GM23248 (cell line): ENCODE measurements at places on chromosomes 1 and 21. TPM values are rescaled to one million over a fixed set of nuclear protein-coding genes. Genes with fewer than 3 reads are reported as not detected.

DNA sequence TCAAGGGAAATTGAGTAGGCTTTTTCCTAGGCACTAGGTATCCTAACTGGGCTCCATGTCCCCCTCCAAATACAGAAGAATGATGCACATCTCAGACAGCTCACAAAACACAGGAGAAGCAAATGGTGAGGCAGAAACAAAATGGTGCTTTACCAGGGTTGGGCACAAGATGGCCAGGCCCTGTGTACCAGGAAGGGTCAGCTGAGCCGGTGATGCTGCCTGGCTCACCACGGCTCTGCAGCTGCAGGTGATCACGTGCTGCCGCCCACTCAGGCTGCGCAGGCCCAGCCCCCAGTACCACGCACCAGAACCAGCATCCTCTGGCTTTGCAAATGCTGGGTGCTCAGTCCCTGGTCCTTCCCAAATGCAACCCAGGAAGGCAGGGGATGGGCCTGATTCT, 993 bp upstream of the DSCAM start:
- H3K27ac ChIP-seq, result no peak overlapping the region
- H3K4me3 ChIP-seq, result no peak overlapping the region
- no peak for DNase-seq
- no peaks in the 10 kb centered on the region for H3K36me3 ChIP-seq
- H3K4me1 ChIP-seq, result no peaks in the 10 kb centered on the region
- H3K27me3 ChIP-seq, result no peaks in the 10 kb centered on the region

- no peaks in the 10 kb centered on the region for H3K4me1 ChIP-seq
- H3K36me3 ChIP-seq, result no peaks in the 10 kb centered on the region
These were observed 182.3 kb downstream of the RRAGC start for GRCh38 chr1:38677311-38677710.

GRCh38 chr1:24713176-24713575, 32.1 kb upstream of the CLIC4 start:
- H3K27me3 ChIP-seq, result no peaks in the 10 kb centered on the region
- no peaks in the 10 kb centered on the region for H3K36me3 ChIP-seq
- no peak overlapping the region for H3K4me3 ChIP-seq
- peak; percentile 71 for DNase-seq

DNA sequence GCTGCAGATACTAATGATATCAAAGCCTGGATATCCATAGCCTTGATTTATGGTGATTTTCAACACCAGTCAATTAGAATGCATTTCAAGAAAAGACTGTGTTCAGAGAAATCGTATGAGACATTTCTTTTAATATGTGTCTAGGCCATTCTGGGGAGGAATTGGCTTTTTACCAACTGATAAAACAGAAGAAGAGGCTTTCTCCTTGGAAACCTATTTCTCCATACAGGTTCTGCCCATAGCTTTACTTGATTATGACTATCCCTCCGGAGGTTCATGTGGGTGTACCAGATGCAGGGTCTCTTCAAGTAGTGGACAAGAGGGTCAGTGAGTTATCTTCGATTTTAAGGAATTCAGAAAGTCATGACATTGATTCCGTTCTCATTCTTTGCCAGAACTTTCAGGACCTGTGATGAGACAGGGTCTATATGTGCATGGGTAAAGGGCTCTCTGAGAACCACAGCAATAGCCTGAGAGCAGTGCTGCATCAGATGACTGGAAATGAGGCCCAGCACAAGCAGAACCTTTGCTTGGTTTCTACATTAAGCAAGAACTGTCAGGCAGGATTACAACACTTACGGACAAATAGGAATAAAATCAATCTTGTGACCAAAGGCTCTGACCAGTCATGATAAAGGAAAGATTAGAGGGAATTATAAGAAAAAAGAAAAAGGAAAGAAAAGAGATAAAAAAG, 263.7 kb upstream of the SGIP1 start:
- H3K27ac ChIP-seq, result peak overlapping the region; percentile 100
- H3K4me1 ChIP-seq, result peaks cover 84% of the 10 kb centered on the region
- H3K4me3 ChIP-seq, result no peak overlapping the region
- peak; percentile 68 for DNase-seq
- no peaks in the 10 kb centered on the region for H3K36me3 ChIP-seq
- no peaks in the 10 kb centered on the region for H3K27me3 ChIP-seq

DNA sequence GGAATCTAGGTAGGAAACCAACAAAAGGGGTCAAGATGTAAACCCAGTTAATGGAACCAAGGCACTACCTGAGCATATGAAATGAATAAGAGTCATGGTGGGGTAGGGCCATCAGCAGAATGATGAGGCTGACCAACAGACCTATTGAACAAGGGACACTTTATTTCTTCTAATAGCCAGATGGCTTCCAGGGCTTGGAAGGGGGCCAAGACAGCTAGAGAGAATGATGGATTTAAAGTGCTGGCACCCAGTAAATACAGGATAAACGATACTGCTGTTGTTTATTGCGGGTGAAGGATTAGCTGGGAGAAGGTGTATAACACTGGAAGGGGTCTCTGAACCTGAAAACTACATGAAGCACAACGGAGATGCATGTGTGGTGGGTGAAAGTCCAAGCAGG, 15.6 kb downstream of the DDAH1 start:
- H3K4me3 ChIP-seq, result no peak overlapping the region
- DNase-seq, result no peak
- H3K27me3 ChIP-seq, result no peaks in the 10 kb centered on the region
- no peak overlapping the region for H3K27ac ChIP-seq

DNA sequence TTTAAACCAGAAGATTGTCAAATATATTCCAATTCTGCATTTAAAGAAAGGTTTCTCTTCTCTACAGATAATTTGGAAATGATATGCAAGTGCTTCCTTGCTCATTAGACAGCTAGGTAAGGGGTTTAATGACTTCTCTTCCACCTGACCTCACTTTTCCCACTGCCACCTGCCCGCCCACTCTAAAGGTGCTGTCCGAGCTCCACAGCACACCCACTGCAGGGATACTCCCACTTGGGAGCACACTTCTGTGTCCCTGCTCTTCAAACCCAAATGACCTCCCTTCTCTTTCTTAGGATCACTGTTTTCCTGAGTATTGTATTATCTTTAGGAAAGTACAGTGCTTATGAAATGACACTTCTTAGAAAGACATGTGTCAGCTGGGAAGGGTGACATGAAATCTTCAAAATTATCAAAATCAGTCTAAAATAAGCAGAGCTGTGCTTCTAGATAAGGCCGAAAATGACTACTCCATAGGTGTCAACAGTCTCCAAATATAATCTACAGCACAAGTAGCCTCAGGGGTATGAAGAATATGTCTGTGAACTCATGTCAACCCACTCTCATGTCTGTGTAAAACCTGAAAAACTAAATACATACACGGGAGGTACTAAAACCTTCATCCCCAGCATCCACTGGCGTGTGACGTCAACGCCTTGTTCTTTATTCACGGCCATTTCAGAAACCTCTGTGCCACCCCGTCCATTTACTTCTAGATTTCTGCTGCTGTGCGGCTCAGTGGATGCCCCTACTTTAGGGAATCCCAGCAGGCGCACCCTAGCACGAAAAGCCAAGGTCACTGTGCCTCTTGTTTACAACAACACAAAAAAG, 71.0 kb downstream of the SLC45A1 start:
- peaks cover 14% of the 10 kb centered on the region for H3K4me1 ChIP-seq
- no peaks in the 10 kb centered on the region for H3K27me3 ChIP-seq
- H3K4me3 ChIP-seq, result no peak overlapping the region
- no peak for DNase-seq
- no peak overlapping the region for H3K27ac ChIP-seq

DNA sequence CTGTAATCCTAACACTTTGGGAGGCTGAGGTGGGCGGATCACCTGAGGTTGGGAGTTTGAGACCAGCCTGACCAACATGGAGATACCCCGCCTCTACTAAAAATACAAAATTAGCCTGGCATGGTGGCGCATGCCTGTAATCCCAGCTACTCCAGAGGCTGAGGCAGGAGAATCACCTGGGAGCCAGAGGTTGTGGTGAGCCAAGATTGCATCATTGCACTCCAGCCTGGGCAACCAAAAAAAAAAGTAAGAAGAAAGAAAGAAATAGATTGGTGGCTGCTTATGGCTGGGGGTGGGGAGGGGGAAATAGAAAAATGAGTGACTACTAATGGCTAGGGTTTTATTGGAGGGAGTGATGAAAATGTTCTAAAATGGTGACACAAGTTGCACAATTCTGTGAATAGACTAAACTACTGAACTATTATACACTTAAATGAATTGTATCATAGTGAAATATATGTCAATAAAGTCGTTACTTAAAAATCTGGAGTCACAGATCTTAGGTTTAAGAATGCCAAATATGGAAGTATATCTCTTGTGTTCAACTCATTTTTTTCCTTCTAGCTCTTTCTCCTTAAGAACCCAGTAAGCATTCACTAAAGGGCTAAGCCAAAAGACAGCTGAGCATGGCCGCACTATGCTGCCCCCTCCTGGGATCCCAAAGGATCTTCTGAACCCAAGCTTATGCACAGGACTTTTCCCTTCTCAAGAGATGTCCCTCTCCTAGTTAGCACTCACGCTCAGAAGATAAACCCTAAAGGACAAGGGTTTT, 3.2 kb upstream of the NPL start:
- H3K4me1 ChIP-seq, result no peaks in the 10 kb centered on the region
- H3K27me3 ChIP-seq, result no peaks in the 10 kb centered on the region
- DNase-seq, result peak; percentile 83

DNA sequence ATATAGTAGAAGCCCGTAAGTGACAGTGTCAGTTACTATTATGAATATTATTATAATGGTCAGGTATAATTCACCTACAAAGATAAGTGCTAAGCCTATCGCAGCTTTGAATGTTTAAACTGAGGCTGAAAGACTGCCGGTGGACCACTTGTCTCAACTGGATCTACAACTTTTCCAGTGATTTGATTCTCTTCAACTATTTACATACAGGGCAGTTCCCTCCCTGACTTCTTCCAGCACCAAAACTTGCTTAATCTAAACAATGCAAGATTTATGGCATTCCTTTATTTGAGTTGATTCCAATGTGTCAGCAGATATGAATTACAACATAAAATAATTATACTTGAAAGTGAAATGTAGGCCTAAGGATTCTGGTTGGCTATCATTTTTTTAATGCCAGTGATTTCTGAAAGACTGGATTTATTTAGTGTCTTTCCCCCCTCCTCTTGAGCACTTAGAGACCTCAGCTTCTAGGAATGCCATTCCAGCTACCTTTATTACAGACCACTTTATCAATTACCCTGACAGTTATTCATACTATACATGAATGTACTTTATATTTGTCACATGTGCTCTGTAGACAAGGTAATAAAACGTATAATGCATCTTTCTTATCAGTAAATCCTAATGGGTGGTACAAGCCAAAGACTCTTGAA, 153.3 kb upstream of the C8B start:
- H3K4me1 ChIP-seq, result peaks cover 2% of the 10 kb centered on the region; the same call in 1 of the 2 replicates
- no peaks in the 10 kb centered on the region for H3K27me3 ChIP-seq
- H3K4me3 ChIP-seq, result no peak overlapping the region
- no peak overlapping the region for H3K27ac ChIP-seq

GRCh38 chr1:25197982-25198662, 34.2 kb downstream of the SYF2 start:
- H3K4me1 ChIP-seq, result peaks cover 16% of the 10 kb centered on the region
- peak overlapping the region; percentile 27; the same call in 1 of the 2 replicates for H3K27ac ChIP-seq
- H3K27me3 ChIP-seq, result no peaks in the 10 kb centered on the region
- peak; percentile 49 for DNase-seq

- H3K27me3 ChIP-seq, result no peaks in the 10 kb centered on the region
- peaks cover 10% of the 10 kb centered on the region; the same call in 1 of the 2 replicates for H3K4me1 ChIP-seq
- no peak overlapping the region for H3K27ac ChIP-seq
- H3K4me3 ChIP-seq, result no peak overlapping the region
- peaks cover 16% of the 10 kb centered on the region; the same call in 1 of the 2 replicates for H3K36me3 ChIP-seq
These were observed 9.1 kb downstream of the AMPD2 start for GRCh38 chr1:109628540-109629321.

- peaks cover 19% of the 10 kb centered on the region for H3K4me1 ChIP-seq
- DNase-seq, result no peak
- no peak overlapping the region for H3K4me3 ChIP-seq
- no peak overlapping the region for H3K27ac ChIP-seq
- H3K36me3 ChIP-seq, result no peaks in the 10 kb centered on the region
These were observed 73.2 kb upstream of the SGIP1 start for GRCh38 chr1:66460776-66461175.

GRCh38 chr1:234911787-234912186, 216.8 kb downstream of the TOMM20 start:
- no peaks in the 10 kb centered on the region for H3K27me3 ChIP-seq
- H3K36me3 ChIP-seq, result no peaks in the 10 kb centered on the region
- H3K4me1 ChIP-seq, result peaks cover 13% of the 10 kb centered on the region
- no peak overlapping the region for H3K27ac ChIP-seq
- H3K4me3 ChIP-seq, result no peak overlapping the region

- no peak for DNase-seq
- H3K27me3 ChIP-seq, result peaks cover 57% of the 10 kb centered on the region
- H3K27ac ChIP-seq, result no peak overlapping the region
- peaks cover 10% of the 10 kb centered on the region for H3K4me1 ChIP-seq
- H3K36me3 ChIP-seq, result no peaks in the 10 kb centered on the region
These were observed 6.1 kb upstream of the SELE start for GRCh38 chr1:169739980-169740379.

The SLC9C2 gene
- not detected in 2 replicates for total RNA-seq

The PTGS2 gene
- 67.9 and 69.3 TPM in 2 replicates for total RNA-seq

The CYP4A22 gene
- not detected in 2 replicates for total RNA-seq

The CFAP57 gene
- 0.32 and 0.63 TPM in 2 replicates for total RNA-seq
